ENCODE measurements at places on chromosomes 7 and 10.

DNA sequence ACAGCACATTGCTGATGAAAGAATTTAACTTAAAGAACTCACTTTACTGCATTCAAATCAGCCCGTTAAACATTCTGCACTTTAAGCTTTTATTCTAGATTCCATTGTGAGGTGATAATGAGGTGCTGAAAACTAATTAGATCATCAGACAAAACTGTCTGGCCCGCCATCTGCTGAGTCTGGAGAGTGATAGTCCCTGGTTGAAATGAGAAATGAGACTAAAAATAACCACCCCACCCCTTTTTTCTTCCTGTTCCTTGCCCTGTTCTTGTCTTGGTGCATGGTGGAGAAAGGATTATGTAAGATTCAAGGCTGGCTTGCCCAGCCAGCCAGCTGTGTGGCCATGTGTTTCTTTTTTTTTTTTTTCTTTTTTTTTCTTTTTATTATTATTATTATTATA, 277.0 kb upstream of the COBL start:
- DNase-seq, result no peak

DNA sequence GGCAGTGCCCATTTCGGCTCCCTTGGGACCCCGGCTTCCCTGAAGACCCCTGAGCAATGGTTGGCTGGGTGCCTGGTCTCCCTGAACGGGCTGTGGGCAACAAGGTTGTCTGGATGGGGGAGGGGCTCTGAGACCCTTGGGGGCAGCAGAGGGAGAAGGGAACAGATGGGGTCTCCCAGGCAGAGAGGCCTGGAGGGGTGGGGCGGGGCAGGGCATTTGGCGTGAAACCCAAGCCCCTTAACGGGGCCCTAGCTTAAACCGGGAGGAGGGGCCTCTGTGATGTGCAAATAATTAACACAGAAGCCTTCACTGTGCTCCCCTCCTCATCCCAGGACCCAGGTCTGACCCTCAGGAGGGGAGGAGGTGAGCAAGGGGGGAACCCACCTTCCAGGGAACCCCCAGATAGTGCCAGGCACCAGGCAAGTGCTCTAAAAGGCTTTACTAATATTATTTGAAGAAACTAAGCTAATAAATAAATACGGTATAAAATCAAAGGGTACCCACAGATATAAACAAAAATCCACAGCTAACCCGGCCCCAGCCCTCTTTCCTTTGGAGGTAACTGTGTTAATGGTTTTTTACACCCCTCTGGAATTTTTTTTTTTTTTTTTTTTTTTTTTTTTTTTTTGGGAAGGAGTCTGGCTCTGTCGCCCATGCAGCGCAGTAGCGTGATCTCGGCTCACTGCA, 170.8 kb downstream of the RNF216 start:
- no peak for DNase-seq

- DNase-seq, result no peak
Observed at GRCh38 chr7:140061607-140061930, 1.2 kb downstream of the PARP12 start.

GRCh38 chr7:37336259-37336658, 112.4 kb downstream of the ELMO1 start:
- DNase-seq, result no peak

DNA sequence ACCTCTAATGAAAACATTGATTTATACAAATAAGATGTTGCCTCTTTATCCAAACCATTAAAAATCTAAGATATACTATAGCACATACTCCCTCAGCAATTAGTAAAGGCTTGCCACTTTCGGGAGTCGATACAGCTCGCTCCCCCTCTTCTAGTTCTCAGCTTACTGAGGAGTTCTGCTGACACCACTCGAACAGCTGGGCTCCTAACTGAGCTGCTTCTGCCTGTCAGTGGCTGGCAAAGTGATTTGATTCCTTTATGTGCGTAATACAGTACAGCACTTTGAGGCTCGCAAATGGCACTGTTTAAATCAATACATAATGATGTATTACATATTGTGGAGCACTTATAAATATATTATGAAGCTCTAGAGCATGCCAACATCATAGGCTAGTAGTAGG, 241.8 kb downstream of the CREB5 start:
- no peak for DNase-seq

- no peak for DNase-seq
Observed at GRCh38 chr10:97798958-97799610, 27.3 kb upstream of the SFRP5 start.

DNA sequence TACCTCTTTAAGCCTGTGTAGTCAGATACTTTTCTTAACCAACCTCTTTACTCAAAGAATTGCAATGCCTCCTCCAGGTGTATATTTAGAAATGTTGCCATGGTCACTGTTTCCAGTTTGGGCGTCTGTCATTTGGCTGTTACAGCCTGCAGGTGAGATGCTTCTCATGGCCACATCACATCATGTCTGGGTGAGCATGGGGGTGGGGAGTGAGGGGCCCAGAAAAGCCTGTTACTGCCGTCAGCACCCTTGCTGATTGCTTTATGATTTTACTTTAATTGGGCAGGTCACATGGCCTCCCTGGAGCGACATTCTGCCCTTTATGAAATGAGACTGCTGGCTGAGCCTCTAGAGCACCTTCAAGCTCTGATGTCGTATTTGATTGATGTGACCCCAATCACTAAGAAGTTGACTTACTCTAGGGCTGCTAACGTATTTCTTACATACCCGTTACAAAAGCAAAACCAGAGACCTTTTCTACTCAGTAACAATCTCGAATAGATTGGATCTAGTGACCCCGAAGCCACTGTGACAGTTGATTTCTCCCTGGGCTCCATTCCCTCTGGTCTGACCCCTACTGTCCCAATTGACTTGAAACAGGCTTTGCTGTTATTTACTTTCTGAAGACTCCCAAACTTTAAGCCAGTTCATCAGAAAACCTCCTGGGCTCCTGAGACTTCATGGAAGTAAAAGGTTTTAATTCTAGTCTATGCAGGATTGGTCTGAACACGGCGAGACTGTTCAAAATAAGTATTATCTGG, 60.7 kb downstream of the OTUD1 start:
- no peak for DNase-seq

DNA sequence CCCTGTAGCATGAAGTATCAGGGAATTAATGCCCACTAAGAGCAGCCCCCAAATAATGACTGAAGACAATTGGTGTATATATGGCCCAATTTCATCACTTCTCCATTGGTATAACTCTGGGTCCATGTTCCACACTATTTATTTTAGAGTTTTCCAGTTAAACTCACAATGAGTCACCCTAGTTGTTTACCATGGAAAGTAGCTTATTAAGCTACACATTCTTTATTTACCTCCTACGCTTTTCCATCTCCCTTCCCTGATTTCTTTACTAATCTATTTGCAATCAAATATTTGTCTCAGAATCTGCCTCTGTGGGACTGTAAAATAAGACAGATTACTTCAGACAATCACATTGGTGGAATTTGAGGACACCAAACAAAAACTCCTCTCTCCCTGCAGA, 655.6 kb downstream of the SORCS1 start:
- no peak for DNase-seq

DNA sequence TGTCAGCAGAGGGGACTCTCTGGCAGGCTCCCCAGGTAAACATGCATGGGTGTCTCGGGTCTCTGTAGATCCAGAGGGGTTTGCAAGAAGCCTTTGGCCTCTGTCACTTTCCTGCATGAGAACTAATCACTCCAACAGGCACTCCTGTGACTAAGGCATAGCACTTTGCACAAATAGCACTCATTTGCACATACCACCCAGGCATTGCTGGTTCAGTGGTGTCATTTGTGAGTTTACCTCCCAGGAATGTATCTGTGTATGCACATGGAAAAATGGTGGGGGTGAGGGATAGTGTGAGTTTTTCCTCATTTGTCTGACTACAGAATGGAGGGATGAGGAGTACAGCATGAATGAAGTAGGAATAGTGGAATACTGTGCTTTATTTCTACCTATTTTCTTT, 39.5 kb downstream of the CNNM1 start:
- DNase-seq, result no peak

- no peak for DNase-seq
Observed at GRCh38 chr10:27464993-27465392, 39.1 kb upstream of the RAB18 start.

DNA sequence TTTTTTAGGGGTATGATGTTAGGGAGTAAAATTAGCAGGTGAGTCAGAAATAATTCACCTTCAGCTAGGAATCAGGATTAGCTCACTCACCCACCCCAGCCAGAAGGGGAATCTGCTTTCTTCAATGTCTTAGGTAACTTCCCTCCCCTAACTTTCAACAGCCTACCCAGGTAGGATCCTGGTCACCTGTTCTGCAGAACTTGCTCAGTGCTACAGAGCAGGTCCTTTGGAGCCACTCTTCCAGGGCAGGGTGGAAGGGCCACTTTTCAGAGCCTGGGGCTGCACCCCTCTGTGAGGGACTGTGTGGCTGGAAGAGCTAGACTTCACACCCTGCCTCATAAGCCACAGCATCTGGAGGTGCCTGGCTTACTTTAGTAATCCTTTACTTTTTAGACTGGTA, 58.1 kb downstream of the SHH start:
- no peak for DNase-seq
